ENCODE measurements at places on chromosomes 2 and 18.

DNA sequence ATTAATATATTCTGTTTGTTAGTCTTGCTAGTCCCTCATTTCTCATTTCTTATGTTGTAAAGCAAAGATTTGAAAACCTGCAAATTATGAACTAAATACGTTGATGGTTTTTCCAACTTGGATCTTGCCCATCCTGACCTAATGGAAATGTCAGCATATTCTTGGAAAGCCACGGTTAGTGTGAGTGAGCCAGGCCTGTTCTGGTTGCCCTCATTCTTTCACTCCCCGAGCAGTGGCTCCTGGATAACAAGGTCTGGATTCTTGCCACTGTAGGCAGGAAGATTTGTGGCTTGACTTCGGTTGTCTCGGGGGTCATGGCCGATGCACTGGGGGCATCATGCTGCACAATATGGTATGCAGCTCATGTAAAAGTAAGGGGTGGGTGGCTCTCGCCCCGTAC lies 359.1 kb downstream of the MEIS1 start:
- DNase-seq, result no peak

DNA sequence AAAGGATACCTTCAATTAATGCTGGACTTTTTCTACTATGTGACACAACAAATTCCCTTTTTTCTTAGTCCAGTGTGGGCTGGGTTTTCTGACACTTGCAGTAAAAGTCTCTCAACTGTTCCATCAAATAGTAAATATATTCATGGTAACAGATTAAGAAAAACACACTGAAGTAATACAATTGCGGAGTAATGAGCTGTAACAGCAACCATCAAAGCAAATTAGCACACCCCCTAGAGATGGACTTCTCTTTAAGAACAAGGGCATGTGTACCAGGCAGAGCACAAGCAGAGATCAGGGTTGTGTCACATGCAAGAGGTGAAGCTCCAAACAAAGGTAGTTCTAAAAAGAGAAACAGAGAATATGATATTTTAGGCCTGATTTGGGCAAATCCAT lies 72.7 kb upstream of the CHRNA1 start:
- DNase-seq, result no peak

- no peak for DNase-seq
Observed at GRCh38 chr2:147547440-147547839, 297.4 kb upstream of the ACVR2A start.

DNA sequence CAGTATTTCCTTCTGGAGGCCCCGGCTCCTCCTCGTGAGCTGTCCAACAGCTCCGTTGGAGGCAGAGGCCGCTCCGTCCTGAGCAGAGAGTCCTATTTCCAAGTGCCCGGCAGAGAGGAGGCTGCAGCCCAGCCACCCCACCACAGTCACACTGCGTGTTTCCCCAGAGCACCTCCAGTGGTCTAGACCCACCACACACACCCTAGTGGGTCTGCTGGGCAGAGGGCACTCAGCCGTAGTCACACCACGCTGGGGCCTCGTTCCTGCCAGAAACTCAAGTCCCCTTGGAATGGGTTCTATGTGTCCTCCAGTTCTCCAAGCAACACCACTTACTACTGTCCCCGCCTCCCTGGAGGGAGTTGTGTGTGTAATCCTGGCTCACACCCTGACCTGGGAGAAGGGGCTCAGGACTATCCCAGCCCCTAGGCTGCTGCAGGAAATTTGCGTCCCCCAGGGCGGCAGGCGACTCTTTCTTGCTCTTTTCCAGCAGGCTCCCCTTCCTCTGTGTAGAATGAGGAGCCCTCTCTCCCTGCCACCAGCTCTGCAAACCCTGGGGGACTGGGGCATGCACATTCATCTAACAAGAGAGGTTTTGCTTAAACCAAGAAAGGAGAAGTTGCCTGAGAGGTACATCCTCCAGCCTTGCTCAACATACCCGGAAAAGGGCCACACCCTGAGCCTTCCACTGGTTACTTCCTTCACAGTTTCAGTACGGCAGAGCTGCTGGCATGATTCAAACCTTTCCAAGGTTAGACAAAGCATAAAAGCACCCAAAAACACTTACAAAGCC lies 114.1 kb downstream of the NDUFA10 start:
- no peak for DNase-seq

DNA sequence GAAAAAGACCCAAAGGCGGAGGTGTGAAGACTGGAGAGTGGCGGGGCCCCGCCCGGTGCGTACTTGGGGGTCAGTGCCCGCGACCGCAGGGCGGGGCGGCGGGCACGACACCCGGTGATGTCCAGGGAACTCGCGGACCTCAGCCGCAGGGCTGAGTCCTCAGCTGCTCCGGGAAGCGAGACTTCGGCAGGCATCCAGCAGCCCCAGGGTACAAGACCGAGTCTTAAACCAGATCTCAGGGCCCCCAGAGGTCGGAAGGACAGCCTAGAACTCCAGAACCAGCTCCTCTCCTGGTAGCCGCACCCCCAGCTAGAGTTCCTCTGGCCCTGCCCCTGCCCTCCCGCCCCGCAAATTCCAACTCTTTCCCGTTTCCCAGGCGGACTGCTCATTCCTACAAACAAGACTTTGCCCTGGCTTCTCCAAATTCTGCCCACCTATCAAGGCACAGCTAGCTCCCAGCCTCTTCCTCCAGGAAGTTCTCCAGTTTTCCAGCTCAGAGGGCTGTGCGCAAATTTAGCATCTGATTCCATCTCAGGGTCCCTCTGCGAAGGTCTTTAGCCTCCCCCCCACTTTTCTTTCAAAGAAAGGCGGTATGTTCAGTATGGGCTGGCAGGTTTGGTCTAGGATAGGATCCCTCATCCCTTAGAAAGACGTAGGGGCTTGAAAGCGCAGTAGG lies 26.0 kb upstream of the NOTO start:
- DNase-seq, result no peak

- peak; percentile 28 for DNase-seq
Observed at GRCh38 chr2:223306371-223306770, 254.4 kb downstream of the KCNE4 start.

GRCh38 chr18:79479761-79480161 lies 84.0 kb downstream of the NFATC1 start:
- DNase-seq, result no peak

GRCh38 chr18:21391074-21391673 lies 149.1 kb downstream of the GREB1L start:
- peak; percentile 89 for DNase-seq

GRCh38 chr2:195307751-195308150 lies 349.3 kb upstream of the SLC39A10 start:
- no peak for DNase-seq

- no peak for DNase-seq
Observed at GRCh38 chr18:78459668-78460067, 520.0 kb upstream of the SALL3 start.

- peak; percentile 76 for DNase-seq
Observed at GRCh38 chr2:219688560-219689445, 61.4 kb downstream of the SLC4A3 start.

DNA sequence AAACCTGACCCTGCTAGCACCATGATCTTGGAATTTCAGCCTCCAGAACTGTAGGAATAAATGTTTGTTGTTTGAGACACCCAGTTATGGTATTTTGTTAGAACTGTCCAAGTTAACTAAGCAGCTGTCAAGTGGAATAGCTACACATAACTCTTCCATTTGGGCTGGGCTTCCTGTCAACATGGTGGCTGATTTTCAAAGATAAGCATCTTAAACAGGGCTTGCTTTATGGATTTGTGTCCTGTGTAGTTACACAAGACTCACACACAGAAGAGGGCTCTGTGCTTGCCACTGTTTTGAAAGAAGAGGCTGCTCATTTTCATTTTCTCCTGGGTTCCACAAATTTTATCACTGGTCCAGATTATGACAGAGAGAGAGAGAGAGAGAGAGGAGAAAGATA lies 35.7 kb downstream of the GCG start:
- DNase-seq, result no peak

- DNase-seq, result no peak
Observed at GRCh38 chr18:12838178-12838634, 45.8 kb downstream of the PTPN2 start.

GRCh38 chr2:55779459-55780421 lies 86.1 kb upstream of the PNPT1 start:
- peak; percentile 68 for DNase-seq

DNA sequence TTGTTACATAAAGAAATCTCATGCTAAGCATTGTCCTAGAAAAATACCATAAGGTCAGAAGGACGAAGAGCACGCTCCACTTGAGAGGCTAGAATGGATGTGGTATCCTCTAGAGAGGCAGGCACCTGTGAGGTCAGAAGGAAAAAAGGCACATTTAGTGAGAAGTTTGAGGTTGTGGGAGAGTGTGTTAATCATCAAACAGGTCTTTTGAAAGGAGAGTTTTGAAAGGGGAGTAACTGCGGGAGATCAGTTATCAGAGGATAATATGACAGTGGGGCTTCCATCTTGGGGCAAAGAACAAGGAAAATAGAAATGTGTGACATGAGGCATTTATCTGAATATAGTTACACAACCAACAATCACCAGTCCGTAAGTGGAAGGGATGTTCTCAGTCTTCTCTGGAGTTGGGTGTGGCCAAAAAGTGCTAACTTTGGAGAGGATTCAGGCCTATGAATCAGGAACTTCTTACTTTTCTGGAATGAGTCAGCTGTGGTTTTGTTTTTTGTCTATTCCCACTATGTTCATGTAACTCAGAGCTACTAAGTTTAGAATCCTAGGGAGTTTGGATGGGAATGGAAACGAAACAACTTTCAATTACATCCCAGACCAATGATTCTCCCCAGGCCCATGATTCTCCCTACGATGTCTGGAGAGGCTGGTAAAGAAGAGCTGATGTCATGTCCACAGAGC lies 451.4 kb upstream of the ST6GAL2 start:
- no peak for DNase-seq

DNA sequence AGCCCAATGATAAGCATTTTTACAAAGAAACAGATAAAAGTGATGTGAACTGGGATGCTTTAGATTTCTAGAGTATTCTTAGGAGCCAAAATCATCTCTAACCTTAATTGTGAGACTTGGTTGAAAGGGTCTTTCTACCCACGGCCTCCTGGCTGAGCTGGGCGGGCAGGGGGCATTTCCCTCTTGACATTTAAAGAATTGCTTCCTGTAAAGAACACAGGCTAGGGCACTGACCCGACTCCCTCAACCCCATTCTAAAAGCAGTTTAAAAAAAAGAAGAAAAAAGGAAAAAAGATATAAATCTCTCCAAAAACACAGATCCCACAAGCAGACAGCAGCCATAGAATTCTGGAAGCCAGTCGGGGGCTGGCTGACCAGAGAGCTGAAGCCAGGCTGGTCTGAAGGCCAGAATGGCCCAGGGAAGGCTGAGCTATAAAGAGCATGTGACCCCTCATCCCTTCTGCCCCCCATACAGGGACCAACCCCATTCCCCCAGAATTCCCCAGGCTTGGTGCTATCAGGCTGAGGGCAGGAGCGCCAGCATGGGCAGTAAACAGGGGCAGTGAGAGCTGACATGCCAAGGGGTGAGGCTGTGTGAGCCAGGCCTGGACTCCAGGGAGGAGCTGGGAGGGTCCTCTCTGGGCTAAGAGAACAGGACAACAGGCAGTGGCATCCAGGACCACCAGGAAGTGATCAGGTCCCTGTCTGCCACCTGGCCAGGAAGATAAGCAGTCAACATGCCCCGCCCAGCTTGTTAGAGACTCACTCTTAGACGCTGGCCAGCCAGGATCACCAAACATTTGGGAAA lies 188.5 kb downstream of the HDAC4 start:
- DNase-seq, result no peak

DNA sequence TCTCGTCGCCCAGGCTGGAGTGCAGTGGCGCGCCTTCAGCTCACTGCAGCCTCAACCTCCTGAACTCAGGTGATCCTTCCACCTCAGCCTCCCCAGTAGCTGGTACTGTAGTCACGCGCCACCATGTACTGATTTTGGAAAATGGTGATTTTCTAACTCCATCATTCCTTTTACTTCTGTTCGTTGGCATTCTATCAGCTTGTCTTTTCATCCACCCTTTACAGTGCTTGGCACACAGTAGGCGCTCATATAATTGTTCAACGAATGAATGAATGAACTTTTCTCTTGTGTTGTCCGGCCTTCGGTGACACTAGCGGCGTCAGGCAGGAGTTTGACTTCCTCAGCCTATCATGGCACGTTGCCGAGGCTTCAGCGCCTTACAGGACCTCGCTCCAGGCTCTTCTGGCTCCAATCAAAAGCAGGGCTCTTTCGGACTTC lies 373 bp upstream of the MTHFD2 start:
- DNase-seq, result peak; percentile 98

DNA sequence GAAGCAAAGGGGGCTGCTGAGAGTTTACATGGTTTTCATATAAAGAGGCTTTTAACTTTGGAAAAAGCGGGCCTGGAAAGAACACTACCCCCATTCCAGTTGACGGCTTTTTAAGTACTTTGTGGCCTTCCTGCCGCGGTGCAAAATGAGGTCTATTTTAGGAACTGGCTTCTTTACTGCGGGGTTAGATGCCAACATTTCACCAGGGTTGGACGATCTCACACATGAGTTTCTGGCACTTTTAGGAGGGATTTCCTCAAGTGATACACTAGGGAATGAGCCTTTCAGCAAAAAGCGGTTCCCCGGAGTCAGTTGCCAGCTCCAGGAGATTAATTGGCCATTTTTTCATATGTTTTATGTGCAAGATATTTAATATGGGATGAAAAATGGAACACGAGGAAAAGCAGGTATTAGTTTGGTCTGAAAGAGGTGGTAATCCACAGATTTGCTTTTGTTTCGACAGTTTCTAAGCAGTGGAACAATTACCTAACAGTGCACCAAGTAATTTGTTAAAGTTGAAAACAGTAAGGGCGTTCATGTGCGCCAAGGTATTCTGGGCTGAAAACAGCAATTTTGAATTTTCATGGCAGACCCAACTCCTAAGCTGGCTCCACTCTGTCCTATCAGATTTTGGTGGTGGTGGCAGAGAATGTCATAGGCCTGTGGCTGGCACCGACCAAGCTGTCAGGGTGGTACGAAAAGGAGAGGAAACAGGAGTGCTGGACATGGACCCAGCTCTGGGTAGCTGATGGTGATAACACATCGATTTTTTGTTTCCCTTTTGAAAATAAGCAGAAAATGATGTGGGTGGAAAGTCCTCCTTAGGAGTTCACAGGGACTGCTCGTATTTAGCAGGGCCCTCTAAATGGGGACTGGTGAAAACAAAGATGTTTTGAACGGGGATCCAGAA lies 55.6 kb upstream of the FZD5 start:
- no peak for DNase-seq

GRCh38 chr18:36809590-36810381 lies 19.0 kb downstream of the TPGS2 start:
- peak; percentile 39 for DNase-seq

DNA sequence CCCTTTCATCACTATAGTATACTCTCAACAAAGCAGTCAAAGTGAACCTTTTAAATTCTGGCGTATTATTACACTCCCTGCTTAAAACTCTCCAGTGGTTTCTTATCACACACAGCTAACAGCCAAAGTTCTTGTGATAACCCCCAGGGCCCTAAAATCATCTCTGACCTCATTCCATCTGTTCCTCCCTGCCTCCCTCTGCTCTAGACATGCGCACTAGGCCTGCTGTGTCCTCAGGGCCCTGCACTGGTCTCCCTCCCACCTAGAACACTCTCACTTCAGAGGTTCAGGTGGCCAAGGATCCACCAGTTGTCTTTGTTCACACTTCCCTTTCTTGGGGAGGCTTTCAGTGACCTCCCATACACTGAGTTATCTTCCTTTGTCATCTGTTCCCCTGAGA lies 603.4 kb downstream of the DSC3 start:
- no peak for DNase-seq
